Spinal cord (tissue), 10 donors: ENCODE measurements at places on chromosomes 13 and 19. TPM values are rescaled to one million over a fixed set of nuclear protein-coding genes. Genes with fewer than 3 reads are reported as not detected.

- no peak for DNase-seq
Observed at GRCh38 chr13:74485757-74486156, 351.6 kb upstream of the KLF12 start.

- peak; percentile 88 for DNase-seq
Observed at GRCh38 chr19:15264061-15264932, 32.0 kb upstream of the EPHX3 start.

DNA sequence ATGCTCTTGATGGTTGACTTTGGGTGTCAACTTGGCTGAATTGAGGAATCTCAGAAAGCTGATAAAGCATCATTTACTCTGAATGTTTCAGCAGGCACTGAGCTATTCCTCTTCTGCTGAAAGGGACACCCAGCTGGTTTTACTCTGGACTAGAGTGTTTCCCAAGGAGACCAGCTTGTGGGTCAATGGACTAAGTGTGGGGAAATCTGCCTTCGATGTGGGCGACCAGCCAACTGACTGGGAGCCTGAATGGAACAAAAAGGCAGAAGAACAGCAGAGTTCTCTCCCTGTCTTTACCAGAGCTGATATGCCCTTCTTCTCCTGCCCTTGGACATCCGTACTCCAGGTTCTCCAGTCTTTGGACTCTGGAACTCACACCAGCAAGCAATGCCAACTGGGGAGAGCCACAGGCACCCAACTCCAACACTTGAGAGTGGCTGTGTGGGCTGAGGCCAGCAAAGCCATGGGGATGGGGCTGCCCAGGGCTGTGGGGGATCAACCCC lies 32.2 kb downstream of the MRPL57 start:
- DNase-seq: no peak

DNA sequence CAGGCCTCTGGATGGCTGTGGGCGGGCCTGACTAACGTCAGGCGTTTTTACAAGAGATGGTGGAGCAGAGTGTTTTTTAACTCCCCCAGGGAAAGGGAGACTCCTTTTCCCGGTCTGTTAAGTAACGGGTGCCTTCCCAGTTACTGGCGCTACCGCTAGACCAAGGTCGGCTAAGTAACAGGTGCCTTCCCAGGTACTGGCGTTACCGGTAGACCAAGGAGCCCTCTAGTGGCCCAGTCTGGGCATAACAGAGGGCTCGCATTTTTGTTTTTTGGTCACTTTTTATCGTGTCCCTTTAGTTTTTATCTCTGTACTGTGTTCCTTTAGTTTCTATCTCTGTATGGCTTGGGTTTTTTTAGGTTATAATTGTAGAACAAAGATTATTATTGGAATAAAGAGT lies 10.0 kb downstream of the ZNF383 start:
- no peak for DNase-seq

GRCh38 chr19:1474011-1474764 lies 4.8 kb downstream of the C19orf25 start:
- DNase-seq: no peak

DNA sequence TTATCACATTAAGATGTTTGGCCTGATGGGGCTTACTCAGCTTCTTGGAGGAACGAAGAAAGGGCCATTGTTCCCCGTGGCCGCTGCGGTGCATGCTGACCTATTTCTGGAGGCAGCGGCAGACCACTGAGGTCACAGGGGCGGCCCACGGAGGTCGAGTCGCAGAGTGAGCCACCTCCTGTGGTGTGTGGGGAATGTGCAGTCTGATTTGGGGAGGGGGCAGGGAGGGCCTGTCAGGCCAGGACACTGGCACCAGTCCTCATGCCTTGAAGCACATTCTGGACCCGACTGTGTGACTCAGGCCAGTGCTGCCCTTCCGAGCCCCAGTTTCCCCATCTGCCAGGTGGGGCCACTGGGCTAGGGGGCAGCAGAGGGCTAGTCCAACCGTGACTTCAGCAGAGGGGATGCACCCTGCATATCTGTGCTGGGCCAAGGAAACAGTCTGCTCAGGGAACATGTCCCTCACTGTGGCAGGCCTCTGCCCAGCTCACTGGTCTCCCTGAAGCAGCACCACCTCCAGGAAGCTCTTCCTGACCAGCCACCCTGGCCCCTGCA lies 6.3 kb downstream of the SLC7A10 start:
- DNase-seq: no peak

- DNase-seq: no peak
Observed at GRCh38 chr19:49128545-49129237, 9.3 kb downstream of the PPFIA3 start.

DNA sequence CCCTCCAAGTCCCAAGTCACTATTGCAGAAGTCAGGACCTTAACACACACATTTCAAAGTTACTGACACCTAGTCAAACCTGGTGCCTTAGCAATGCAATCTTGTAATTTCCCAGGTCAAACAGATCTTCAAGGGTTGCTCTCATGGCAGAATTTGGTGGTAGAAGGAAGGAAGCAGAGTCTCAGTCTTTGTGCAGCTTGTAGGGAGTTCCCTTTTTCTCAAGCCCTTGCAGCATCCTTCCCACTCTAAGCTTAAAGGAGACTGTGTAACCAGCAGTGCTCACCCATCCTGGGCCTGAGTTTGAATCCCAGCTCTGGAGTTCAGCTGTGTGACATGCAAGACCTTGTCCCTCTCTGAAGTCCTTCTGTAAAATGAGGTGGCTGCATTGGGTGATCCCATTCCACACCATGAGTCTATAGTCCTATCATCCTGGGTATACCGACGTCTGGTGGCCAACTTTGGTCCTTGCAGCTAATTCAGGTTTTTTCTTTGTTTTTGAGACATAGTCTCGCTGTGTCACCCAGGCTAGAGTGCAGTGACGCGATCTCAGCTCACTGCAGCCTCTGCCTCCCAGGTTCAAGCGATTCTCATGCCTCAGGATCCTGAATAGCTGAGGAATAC lies 9.8 kb downstream of the SIGLEC10 start:
- DNase-seq: no peak

DNA sequence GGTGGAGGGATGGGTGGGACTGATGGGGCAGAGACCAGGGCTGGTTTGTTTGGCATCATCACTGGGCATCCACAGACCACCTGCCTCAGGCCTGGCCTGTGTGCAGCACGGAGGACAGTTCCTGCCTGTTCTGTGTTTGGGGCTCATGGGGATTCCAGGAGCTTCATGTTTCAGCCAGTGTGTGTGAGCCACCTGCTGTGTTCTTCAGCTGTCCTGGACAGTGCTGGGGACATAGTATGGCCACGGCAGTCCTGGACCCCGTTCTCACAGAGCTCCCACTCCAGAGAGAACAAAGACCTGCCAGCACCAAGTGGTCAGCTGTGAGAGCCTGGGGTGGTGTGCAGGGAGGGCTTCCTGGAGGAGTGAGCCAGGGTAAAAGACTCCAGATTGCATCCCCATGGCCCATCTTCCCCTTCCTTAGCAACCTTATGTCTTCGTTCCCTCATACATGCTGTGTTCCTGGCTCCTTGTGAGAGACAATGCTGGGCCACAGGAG lies 2.0 kb upstream of the CCDC97 start:
- DNase-seq: no peak

- DNase-seq: no peak
Observed at GRCh38 chr19:39110263-39110967, 15.2 kb upstream of the PAK4 start.

DNA sequence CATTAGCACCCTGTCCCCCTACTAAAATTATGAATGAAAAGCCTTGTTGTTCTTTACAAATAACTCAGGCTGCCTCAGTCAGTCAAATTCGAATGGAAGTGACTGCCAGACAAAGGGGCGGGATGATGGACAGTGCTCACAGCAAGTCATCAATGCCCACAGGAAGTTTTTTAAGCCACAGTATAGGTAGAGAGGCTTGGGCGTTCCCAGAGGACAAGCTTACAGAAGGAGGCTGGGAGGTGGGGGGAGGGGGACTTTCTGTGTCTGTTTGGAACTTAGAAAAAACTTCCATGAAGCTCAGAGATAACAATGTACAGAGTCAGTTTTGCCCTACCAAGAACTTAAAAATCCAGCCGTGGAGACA lies 18.5 kb upstream of the SPRY2 start:
- DNase-seq: no peak

DNA sequence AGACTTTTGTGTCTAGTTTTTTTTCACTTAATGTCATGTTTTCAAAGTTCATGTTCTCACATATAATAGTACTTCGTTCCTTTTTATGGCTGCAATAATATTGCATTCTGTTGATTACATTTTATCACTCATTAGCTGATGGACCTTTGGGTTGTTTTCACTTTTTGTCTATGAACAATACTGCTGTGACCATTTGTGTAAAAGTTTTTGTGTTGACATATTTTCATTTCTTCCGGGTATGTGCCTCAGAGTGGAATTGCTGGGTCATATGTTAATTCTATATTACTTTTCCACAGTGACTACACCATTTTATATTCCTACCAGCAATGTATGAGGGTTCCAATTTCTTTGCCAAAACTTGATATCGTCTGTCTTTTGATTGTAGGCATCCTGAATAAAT lies 85.8 kb upstream of the MLNR start:
- no peak for DNase-seq

- no peak for DNase-seq
Observed at GRCh38 chr19:13850910-13851733, 25.8 kb upstream of the NANOS3 start.

DNA sequence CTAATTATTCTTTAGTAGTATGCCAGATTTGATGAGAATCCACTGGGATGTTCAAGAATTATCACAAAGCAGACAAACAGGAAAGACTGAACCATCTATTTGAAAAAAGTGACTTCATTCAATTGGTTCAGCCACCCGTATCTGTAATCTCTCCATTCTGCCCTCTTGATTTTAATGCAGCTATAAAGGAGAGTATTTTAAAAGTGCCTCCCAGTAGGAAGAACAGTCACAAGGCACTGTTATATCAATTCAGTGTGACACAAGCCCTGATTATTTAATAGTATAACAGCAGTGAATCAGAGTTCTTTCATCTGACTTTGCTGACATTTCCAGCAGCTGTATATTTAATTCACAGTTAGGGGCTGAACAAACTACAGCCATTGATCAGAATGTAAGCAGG lies 77.3 kb upstream of the SLAIN1 start:
- DNase-seq: peak; percentile 73

DNA sequence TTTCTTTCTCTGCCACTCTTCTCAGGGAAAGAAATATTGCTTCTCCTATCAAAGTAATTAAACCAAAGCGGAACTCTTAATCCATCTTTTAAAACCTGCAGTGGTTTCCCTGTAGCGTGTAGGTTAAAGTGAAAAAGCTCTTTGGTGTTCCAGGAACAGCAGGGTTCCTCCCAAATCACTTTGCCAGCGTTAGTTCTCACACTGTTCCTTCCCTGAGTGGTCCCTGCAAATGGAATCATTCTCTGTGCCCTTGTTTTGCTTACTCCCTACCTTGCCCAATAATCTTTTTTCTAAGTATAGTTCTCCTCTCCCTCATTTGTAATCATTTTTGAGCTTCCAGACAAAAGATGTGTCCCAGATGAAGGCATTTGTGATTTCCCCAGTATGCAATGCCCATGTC lies 207.5 kb downstream of the HS6ST3 start:
- DNase-seq: no peak

DNA sequence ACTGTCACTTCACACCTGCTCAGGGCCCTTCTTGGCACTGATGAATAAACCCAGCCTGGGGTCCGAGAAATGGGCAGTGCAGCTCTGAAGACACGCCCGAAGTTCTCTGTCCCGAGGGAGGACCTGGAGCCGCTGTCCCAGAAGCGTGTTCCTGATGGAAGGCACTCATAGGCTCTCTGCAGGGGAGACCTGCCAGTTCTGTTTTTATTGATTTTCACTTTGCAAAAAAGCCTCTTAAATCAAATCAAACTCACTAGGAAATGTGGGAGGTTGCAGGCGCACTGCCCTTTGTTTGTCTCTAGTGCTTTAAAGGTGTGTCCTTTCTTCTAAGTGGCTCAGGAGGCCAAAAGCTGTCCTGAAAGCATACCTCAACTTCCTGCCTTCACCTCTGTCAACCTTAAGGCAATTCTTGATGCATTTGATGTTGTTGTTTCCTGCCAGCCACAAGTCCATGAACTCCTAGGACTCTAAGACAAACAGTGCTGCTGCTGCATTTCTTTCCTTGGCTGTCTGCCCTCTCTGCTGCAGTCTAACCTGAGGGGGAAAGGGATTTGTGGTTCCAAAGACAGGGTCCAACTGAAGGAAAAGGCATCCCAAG lies 663.2 kb downstream of the UQCRFS1 start:
- DNase-seq: no peak

- no peak for DNase-seq
Observed at GRCh38 chr13:24627090-24627714, 53.0 kb upstream of the ATP12A start.

DNA sequence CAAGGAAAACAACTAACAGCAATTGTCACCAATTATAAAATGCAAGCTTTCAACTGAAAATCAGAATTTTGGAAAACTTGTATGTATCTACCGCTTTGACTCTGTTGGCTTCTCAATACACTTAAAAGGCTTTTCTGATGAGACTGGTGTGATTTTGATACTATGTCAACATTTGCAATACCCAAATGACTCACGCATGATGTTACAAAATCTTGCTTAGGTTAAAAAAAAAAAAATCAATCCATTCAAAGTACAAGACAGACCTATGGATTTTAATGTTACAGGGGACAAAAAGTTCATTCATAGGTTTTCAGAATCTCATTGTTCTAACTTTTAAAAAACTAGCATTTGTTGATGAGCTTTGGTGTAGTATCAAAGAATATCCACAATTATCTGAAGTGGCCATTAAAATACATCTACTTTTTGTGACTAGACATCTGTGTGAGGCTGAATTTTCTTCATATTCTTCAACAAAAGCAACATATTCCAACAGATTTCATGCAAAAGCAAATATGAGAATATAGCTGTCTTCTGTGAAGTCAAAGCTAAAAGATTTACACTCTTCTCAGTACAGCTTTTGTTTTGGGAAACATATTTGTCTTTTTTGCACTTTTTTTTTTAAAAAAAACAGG lies 10.7 kb downstream of the ELF1 start:
- DNase-seq: no peak

DNA sequence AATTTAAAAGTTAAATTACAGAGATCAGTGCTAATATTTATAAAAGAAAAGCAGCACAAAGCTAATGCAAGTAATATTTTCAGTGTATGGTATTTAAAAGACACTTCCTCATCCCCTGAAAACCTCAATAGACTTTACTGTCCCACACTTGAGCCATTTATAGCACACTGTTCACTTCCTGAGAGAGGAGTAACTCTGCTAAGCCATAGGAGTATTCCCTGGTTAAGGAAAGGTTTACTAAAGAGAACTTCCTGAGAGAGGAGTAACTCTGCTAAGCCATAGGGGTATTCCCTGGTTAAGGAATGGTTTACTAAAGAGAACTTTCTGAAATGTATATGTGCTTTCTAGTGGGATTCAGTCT lies 159.4 kb downstream of the NHLRC3 start:
- no peak for DNase-seq

- DNase-seq: no peak
Observed at GRCh38 chr13:79222427-79223205, 183.4 kb downstream of the RBM26 start.

PTH2 gene
- total RNA-seq: not detected

FCGBP gene
- 2.9 TPM for total RNA-seq

ZNF571 gene
- 14.2 TPM for total RNA-seq

KIRREL2 gene
- 1.1 TPM for total RNA-seq

MAP4K1 gene
- total RNA-seq: 2.4 TPM

ZGLP1 gene
- total RNA-seq: 9.5 TPM

ZNF175 gene
- 12.4 TPM for total RNA-seq

KLF12 gene
- total RNA-seq: 57.2 TPM

ZNF575 gene
- total RNA-seq: 0.40 TPM

CDADC1 gene
- 13.8 TPM for total RNA-seq

CASP14 gene
- not detected for total RNA-seq

RAB8A gene
- total RNA-seq: 43.0 TPM
